ENCODE measurements at places on chromosomes 12 and 14. TPM values are rescaled to one million over a fixed set of nuclear protein-coding genes. Genes with fewer than 3 reads are reported as not detected.

Gene LRTM2
- 0.13 TPM for polyA plus RNA-seq

Gene ESPL1
- 16.0 TPM for polyA plus RNA-seq

Gene ETFBKMT
- polyA plus RNA-seq: 4.4 TPM

Gene INHBC
- 0.27 TPM for polyA plus RNA-seq

Gene ISCA2
- 41.7 TPM for polyA plus RNA-seq

Gene MYH6
- polyA plus RNA-seq: 0.17 TPM

Gene AVPR1A
- polyA plus RNA-seq: 5.3 TPM

Gene PPP4R4
- polyA plus RNA-seq: 0.38 TPM

Data from renal pelvis (tissue), 12 donors.